ENCODE measurements at places on chromosomes 13 and 19.

DNA sequence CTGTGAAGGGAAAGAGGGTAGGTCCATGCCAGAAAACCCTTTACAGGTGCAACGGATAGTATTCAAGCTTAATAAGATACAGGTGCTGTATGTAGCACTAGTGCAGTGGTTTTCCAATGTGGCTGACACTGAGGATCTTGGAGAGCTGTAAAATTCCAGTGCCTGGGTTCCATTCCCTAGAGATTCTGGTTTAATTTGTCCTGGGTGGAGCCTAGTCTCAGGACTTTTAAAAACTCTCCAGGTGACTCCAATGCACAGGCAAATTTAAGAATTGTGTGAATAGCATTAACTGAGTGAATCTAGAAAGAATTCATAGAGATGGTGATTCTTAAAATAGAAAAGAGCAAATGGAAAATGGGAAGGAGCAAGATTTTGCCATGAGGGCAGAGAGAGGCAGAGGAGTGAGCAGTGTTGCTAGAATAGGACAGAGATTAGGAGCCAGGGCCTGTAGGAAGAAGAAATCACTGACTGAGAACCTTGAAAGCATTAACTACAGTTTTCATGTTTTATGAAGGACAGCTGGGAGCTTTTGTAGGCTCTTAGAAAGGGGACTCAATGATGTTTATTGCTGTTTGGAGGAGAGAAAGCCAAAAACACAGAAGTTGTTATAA, 261.8 kb downstream of the DLEU7 start:
- DNase-seq = no peak

- DNase-seq = no peak
These were observed 709.8 kb upstream of the PCDH20 start for GRCh38 chr13:62125451-62125850.

DNA sequence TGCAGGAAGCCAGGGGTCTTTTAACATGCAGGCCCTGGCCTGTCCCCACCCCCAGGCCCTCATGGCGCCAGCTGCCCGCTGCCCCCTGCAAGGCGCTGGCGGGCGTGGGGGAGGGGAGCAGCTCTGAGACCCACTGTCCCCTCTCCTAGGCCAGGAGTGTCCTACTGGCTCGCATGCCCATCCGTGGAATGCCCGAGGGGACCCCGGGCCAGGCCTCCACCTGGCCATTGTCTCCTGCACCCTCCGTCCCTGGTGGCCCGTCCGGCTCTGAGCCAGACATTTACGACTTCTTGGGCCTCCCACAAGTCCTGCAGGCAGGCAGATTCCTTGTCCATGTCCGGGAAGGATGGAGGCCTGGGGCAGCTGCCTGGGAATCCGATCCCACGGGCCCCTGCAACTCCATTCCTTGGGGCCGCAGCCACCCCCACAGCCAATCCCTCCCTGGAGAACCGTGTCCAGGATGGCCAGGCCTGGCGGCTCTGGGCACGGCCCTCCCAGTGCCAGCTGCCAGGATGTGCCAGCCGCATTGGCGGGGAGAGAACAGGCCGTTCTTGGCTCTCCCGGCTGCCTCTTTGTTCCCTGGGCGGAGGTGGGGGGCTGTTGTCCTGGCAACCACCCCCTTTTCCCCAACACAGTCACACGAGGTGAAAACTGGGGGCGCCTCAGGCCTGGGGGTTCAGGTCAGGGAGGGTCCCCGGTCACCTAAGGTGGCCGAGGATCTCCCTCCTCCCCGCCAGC, 10.5 kb upstream of the PLIN3 start:
- DNase-seq = no peak

GRCh38 chr13:100302391-100302790, 213.5 kb downstream of the PCCA start:
- DNase-seq = no peak

DNA sequence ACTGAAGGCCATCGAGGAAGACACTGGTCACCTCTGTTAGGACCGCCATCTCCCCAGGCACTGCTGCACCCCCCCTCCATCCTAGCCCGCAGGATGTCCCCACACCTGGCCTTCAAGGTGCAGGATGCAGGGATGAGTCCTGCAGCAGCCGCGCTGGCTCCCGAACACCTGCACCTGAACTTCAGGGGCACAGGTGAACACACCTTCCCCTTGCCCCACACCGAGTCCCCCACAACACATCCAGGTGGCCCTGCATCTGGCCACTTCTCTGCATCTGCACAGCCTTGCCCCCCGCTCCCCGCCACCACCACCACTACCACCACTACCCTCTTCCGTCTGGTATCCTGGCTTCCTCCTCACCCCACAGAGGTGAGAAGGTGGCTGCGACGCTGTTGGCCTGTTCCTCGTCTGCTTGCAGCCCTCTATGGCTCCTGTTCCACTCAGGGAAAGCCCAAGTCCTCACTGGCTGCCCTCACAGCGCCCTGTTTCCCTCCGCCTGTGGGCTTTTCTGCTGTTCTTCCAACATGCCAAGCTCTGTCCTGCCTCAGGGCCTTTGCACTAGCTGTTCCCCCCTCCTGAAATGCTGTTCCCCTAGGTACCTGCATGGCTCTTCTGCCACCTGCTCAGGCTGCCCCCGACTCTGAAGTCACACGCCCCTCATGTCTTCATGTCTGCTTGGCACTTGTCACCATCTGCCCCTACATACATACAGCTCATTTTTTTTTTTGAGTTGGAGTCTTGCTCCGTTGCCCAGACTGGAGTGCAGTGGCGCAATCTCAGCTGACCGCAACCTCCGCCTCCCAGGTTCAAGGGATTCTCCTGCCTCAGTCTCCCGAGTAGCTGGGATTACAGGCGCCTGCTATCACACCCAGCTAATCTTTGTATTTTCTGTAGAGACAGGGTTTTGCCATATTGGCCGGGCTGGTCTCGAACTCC, 1.4 kb upstream of the CERS1 start:
- DNase-seq = no peak

DNA sequence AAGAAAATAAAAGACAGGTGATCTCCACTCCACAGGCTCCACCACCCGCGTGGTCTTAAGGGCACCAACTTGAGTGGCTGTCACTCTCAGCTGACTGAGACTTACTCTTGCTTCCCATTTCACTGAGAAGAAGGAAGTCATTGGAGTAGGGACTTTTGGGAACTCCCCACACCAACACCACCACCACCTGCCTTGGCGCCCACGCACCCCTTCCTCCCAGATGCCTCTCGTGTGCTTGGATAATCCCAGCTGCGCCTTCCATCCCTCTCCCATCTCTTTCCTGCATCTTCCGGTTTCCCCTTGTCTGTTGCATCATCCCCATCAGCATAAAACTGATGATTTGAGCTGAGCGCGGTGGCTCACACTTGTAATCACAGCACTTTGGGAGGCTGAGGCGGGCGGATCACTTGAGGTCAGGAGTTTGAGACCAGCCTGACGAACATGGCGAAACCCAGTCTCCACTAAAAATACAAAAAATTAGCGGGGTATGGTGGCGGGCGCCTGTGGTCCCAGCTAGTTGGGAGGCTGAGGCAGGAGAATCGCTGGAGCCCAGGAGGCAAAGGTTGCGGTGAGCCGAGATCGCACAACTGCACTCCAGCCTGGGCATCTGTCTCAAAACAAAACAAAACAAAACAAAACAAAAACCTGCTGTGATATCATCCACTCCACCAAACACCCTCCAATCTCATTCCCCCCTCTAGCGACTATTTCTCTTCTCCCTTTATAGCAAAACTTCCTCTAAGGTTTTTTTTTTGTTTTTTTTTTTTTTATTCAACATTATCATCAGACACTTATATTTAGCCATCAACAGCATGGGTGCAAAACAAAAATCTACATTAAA, 25.5 kb downstream of the AP2S1 start:
- no peak for DNase-seq

- DNase-seq = no peak
These were observed 43.4 kb upstream of the XPO4 start for GRCh38 chr13:20945952-20946383.

DNA sequence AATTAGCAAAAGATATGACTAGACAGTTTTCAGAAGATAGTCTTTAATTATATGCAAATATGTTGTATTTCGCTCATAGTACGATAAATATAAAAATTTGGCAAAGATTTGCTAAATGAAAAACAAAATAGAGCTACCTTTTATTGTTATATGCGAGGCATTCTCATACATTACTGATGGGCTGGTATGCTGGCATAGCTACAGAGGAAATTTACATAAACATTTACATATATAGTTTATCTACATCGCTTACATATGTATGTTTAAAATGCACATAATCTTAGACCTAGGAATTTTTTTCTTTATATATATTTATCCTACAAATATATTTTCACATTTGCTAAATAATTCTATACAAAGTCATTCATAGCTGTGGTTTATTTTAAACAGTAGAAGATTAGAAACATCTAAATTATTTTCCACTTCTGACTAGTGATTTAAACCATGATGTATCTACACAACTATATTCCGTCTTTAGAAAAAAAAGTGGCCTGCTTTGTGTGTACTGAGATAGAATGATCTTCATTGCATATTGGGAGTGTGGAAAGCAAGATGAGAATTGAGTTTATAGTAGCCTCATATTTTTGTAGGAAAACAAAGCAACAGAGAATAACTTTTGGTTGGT, 1345.0 kb upstream of the SLC10A2 start:
- no peak for DNase-seq

- DNase-seq = no peak
These were observed 39.6 kb downstream of the PCDH8 start for GRCh38 chr13:52808842-52809219.

DNA sequence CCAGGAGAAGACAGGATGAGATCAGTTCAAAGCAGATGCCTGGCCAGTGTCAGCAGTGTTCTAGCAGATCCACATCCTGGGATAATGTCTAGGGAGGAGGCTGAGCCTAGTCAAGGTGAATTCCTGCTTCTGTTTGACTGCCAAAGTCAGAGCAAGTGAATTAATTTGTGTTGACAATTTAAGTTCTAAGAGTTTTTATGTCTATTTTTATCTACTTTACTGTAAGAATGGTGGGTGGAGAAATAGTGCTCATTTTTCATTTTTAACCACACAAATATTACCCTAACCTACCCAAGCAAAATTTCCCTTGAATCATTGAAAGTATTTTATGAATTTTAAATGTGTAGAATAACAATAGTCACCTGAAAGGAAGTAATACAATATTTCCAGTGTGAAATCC, 207.6 kb upstream of the SLC10A2 start:
- DNase-seq = no peak

DNA sequence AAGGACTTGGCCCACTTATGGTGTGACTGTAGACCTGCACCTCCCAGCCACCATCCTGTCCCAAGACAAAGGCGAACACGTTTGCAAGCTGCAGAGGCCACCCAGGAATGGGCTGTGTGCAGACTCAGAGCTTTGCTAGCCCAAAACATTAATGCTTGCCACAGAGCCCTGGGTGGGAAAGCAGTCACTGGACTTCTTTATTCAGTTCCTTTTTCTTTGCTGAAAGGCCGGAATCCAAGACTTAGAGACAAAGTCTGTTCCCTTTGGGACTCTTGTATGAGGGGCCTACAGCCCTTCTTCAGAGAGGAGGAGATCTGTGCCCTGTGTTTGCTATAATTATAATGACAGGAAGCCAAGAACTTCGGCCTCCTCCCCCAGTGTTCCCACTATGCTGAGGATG, 167.8 kb downstream of the DLEU7 start:
- DNase-seq = no peak

GRCh38 chr13:36061054-36061453, 70.1 kb downstream of the DCLK1 start:
- no peak for DNase-seq

- no peak for DNase-seq
These were observed 7.9 kb upstream of the LINGO3 start for GRCh38 chr19:2315818-2316353.

GRCh38 chr19:51075998-51076397, 6.7 kb downstream of the KLK14 start:
- DNase-seq = no peak

DNA sequence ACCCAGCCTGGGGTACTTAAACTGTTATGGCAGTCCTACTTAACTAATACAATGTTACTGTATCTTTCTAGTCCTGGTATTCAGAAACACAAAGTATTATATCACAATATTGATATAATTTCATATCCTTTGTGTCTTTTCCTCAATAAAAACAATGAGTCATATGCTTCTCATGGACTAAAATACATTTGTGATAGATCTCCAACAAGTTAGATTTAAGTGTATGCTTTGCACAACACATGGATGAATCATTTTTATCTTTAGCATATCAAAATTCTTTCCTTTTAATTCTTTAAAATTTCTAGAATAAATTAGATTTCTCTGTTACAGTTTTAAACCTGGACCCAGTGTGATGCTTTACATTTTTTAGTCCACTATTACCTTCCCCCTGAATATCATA, 1357.8 kb upstream of the ATXN8OS start:
- no peak for DNase-seq

DNA sequence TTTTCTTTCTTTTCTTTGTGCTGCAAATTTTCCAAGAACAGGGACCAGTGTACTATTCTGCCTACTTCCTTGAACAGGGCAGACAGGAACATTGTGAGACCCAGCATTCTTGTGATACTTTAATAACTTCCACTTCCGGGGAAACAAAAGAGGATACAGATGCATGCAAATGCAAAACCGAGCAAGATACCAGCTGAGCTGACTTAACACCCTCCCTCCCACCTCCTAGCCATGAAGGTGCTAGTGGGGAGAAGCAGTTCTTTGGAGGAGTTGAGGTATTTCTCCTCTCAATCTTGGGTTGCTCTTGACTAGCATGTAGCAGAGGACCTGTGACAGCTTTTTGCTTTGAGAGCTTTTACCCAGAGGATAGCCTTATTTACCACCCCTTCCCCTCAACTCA, 111.2 kb downstream of the KLF5 start:
- no peak for DNase-seq

DNA sequence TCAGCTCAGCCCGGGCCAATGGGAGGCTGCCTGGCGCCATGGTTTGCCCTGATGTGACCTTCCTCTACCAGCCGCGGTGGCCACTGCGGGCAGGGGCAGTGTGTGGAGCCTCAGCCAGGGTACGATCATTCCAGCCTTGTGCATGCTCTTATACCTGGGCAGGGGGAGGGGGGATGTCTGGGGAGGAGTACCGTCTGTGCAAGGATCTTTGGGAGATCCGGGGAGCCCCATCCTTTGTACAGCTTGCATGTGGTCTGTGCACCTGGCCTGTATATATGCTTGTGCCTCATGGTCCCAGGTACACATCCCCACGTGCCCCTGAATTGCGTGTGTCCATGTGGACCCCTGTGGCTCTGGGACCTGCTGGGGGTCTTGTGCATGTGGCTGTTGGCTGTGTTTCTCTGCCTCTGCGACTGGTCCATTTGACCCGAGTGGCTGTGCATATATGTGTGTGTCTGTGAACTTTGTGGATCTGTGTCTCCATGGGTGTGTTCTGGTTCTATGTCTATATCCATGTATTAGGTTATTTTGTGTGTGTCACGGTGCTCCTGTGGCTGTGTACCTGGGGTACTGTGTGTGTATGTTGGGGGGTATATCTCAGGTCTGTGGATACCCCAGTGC, 12.8 kb upstream of the NANOS3 start:
- DNase-seq = no peak
